NCI-H2081 (cell line): ENCODE measurements at places on chromosomes 2 and 18.

DNA sequence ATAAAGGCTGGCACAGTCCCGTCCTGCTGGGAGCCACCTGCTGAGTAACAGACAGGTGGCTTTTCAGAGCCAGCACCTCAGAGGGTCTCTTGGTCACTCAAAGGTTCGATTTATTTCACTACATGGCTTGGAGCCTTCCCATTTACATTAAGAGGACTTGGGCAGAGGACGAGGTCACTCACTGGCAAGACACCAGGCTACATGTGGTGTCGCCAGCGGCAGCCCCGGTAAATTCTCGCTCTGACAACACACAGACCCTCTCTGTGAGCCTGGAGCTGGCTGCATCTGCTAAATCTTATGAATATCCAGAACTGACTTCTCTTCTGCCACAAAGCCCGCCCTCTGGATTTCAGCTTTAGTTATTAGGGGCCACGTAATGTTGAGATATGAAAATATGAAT, 254.7 kb downstream of the VAPA start:
- peak; percentile 12 for DNase-seq

- DNase-seq: no peak
These were observed 685.2 kb downstream of the IRS1 start for GRCh38 chr2:226114436-226114835.

- no peak for DNase-seq
These were observed 971.3 kb upstream of the FAM98A start for GRCh38 chr2:34570266-34570872.

DNA sequence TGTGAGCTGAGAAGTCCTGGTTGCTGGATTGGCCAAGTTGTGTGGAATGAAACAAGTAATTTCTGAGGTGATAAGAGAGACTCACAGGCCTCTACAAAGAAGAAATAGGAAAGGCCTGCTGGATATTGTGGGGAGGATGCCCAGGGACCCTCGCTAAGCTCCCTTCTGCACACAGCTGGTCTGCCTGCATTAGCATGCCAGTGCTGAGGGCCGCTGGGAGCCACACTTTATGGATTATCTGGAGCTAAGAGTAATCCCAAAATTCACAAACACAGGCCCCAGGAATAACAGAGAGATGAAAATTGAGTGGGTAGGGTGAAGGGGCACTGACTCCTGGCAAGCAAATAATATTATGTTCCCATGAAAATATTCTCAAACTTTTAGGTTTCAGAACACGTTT, 114.9 kb upstream of the SIX3 start:
- DNase-seq: no peak

DNA sequence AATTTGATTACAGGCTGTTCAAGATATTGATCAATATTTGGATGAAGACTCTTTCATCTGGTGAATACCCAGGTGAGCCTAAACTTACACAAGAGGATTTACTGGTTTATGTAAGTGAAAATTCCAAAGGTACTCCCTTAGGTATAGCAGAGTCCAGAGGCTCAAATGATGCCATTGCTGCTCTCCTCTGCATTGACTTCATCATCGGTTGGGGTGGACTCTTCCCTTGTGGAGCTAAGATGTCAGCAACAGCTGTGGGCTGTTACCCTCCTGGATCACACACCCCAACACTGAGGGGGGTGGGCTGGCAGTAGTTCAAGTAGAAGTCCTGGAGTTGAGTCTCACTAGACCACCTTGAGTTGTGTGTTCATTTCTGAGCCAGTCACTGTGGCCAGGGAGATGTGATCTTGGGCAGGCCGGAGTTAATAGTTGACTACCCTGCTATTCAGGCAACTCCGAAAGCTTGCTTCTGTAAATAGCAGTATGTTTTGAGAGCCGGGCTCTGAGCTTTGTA, 236.9 kb downstream of the PTPRM start:
- DNase-seq: no peak

- no peak for DNase-seq
These were observed 9.6 kb upstream of the HOXD1 start for GRCh38 chr2:176178757-176179295.

- DNase-seq: peak; percentile 85
These were observed 72.4 kb upstream of the YWHAQ start for GRCh38 chr2:9703085-9703678.

GRCh38 chr2:135494503-135494902, 36.5 kb downstream of the ZRANB3 start:
- DNase-seq: no peak

GRCh38 chr2:70775141-70775540, 7.1 kb upstream of the ADD2 start:
- no peak for DNase-seq

DNA sequence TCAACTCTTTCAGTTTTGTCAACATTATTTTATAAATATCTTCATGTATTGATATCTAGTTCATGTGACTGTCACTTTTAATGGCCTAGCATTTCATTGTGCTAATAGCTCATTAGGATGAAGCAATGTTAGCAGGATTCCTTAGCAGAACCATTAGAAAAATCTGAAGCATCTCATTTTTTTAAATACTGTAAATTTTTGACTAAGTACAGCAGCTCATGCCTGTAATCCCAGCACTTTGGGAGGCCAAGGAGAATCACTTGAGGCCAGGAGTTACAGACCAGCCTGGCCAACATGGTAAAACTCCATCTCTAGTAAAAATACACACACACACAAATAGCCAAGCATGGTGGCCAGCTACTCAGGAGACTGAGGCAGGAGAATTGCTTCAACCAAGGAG, 15.6 kb upstream of the ANTXR1 start:
- no peak for DNase-seq

- DNase-seq: no peak
These were observed 67.5 kb downstream of the MYL12B start for GRCh38 chr18:3329471-3329870.

DNA sequence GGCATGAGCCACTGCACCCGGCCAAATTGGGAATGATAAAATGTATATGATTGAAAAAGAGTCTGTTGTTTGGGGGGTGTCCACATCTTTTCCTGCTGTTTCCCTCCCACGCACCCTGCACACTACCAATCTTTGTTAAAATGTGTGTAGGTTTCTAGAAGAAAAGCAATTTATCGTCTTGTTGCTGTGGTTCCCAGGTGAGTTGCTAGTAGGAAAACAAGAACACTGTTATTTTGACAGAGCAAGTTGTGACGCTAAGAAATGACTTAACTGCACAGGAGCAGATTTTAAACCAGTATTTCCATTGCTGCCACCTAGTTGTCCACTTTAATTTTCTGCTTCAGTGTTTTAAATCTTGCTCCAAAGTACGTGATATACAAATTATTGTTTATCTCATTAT, 21.0 kb upstream of the USP14 start:
- no peak for DNase-seq

- peak; percentile 21 for DNase-seq
These were observed 98.1 kb upstream of the CSRNP3 start for GRCh38 chr2:165371356-165371755.

- peak; percentile 21 for DNase-seq
These were observed 40.6 kb upstream of the MAP2 start for GRCh38 chr2:209383212-209383611.

- DNase-seq: no peak
These were observed 60.4 kb upstream of the NABP1 start for GRCh38 chr2:191617575-191617974.

DNA sequence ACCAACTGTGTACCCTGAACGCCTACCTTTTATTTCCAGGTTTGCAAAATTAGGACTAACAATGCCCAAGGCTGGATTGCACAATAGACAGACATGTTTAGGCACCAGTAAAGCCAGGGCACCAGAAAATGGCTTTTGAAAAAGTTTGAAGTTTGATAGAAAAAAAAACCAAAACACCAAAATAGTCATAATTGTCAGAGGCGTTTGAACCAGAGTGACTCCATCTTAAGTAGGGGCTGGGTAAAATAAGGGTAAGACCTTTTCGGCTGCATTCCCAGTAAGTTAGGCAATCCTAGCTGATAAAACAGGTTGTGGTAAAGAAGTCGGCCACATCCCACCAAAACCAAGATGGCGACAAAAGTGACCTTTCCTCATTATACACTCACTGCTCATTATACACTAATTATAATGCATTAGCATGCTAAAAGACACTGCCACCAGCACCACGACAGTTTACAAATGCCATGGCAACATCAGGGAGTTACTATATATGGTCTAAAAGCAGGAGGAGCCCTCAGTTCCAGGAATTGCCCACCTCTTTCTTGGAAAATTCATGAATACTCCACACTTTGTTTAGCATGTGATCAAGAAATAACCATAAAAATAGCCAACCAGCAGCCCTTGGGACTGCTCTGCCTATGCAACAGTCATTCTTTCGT, 105.1 kb upstream of the MSH2 start:
- DNase-seq: no peak

GRCh38 chr2:163943403-163944346, 207.9 kb upstream of the FIGN start:
- no peak for DNase-seq

DNA sequence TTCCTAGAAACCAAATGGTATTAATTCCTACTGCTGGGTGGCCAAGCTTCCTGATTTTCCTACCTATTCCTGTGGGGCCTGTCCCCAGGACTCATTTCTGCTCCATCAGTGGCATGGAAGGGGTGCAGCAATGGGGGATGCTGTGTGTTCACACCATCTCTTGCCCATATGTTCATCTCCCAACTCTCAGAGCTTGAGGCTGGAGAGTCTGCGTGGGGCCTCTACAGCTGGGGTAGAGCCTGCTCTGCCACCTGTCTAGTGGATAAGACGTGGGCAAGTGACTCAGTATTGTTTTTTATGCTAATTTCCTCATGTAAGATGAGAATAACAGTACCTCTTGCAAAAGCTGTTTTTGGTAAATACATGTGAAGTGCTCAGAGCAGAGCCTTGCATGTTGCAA, 149.8 kb downstream of the ACTR3 start:
- no peak for DNase-seq

DNA sequence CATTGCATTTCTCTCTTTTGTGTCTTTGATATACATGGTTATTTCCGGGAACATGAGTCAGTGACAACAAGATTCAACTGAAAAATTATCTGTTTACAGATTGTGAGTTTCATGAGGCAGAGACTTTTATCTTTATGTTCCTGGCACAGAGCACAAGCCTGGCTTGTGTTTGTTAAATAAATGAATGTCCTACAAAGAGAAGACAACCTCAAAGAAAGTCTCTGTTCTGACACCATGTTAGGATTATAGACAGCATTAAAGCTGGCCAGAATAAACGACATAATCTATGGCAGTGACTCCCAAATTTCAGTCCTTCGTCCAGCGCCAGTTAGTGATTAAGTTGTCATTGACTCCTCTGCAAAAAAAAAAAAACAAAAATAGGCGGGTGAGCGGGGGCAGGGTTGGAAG, 97.4 kb upstream of the DNAJC10 start:
- DNase-seq: no peak

DNA sequence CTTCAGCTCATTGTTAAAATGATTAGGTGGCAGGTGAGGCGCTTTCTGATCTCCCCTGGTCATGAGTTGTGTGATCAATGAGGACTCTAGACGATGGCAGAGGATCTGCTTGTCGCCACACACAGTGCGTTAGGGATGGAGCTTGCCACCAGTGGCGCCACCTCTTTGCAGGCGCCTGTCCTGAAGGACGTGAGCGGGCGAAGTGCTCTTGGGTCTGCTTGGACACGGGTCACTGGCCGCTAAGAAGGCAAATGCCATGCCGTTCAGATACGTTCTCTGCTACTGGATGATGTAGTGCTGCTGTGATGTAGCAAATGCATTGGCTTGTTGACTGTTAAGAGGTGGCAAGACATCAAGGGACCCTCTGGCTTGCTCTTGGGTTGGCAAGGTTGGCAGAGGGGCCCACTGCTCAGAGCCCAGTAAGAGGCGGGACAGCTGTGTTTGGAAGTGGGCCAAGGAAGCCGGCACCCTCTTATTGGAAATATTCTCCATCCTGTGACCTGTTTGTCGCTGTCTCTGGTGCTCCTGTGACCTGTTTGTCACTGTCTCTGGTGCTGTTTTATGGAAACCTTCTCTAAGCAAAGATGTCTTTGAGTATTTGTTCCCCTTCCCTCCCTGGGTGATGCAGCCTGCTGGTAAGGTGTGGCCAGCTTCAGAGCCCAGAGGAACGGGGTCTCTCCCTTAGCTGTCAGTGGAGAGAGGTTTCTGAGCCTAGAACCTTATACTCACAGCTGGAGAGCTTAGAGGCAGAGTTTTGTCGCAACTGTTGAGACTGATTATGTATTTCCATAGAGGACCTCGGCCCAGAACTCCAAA, 14.6 kb downstream of the LDLRAD4 start:
- no peak for DNase-seq

DNA sequence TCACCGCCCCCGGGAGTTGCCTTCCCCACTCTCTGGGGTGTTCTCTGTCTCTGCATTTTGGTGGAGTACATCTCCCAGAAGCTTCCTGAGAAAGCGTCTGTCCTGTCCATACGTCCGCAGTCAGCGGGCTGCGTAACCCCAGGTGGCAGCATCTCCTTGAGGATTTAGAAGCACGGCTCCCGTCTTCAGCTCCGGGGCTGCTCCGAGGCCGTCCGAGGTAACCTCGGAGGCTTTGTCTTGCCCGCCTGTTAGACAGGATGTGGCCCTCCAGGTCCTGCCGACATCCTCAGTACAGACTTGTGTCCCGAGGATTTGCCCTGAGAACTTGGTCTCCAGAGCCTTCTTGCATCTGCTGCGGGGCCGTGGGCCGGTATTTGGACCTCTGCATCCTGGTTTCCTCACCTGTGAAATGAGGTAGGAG, 58.4 kb downstream of the CTDP1 start:
- no peak for DNase-seq

- no peak for DNase-seq
These were observed 29.2 kb upstream of the HNRNPLL start for GRCh38 chr2:38631976-38632375.

DNA sequence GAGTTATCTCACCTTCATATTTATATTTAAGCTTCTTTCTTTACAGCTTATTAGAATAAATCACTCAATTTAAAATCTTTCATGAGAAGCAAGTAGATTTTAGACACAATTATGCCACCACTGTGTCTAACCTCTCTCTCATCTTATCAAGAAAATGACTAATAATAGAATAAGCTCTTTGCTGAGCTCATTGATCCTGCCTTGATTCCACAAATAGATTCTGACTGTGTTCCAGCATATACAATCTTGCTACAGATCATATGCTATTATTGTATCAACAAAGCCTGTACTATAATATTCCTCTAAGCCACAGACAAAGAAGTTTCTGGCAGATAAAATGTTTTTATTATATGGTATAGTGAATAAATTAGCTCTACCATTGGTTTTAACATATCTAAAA, 168.7 kb upstream of the GULP1 start:
- no peak for DNase-seq

- DNase-seq: no peak
These were observed 600.5 kb upstream of the SYT4 start for GRCh38 chr18:43877616-43878321.

DNA sequence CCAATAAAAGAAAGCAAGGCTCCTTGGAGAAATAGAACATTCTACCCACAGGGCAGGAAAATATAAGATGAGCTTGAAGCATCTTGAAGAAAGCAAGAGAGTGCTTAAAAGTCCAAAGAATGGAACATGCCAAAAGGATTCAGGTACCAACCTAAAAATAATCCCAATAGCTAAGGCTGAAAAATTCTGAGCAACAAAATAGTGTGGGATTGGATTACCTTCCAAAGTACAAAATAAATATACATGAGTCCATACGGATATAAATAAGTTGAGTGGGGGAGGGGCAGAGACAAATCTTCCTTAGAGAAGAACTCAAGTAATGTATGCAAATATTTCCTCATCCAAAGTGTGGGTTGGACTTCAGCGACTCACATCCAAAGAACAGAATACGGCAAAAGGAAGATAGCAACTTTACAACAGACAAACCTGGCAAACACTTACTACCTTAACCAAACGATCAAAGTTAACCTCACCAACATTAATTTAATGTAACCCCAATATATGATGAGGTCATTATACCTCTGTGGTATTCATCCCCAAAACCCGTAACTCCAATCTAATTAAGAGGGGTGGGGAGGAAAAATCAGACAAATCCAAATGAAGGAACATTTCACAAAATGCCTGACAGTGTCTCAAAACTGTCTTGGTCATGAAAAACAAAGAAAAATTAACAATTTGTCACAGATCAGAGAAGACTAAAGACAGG, 26.9 kb downstream of the MEMO1 start:
- no peak for DNase-seq
